Right kidney (tissue), 9 donors: ENCODE measurements at places on chromosomes 2 and 18.

DNA sequence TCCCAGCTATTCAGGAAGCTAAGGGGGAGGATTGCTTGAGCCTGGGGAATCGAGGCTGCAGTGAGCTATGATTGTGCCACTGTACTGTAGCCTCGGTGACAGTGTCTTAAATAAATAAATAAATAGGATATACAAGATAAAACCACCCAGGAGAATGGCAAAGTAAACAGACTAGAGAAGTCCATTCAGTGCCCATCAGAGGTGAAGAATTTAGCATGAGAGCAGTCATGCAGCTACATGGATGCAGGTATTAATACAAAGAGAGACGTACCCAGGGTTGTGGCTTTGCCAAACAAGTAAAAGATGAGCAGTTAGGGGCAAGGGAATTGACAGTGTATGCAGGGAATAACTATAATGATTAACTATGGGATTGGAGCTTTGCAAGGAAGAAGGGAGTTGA is 8.1 kb downstream of the STPG4 start:
- DNase-seq, result no peak

GRCh38 chr18:76099931-76100457 is 395.0 kb downstream of the ZNF516 start:
- no peak for DNase-seq

GRCh38 chr2:25479761-25480160 is 138.0 kb upstream of the DNMT3A start:
- DNase-seq, result no peak

DNA sequence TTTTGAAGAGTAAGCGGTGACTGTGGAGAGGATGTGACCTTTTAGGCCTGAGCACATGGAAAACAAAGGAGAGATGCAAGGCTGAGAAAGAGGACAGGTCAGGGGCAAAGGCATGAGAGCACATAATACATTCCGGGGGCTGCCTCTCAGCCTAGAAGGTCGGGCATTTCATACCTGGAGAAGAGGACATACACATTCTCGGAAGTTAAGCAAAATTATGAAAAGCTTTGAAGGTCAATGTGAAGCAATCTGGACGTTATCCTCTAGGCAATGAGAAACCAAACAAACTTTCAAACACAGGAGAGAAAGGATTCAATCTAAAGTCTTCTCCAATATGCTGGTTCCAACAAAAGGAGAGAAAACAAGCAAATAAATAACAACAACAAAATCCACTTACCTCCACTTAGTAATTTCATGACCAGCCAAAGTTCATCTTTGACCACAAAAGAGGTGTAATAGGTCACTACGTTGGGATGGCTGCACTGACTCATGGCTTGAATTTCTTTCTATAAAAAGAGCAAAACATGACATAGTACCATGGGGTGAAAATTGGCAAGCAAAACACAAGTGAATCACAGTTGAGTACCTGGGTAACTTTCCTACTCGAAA is 80.4 kb downstream of the STK39 start:
- no peak for DNase-seq

DNA sequence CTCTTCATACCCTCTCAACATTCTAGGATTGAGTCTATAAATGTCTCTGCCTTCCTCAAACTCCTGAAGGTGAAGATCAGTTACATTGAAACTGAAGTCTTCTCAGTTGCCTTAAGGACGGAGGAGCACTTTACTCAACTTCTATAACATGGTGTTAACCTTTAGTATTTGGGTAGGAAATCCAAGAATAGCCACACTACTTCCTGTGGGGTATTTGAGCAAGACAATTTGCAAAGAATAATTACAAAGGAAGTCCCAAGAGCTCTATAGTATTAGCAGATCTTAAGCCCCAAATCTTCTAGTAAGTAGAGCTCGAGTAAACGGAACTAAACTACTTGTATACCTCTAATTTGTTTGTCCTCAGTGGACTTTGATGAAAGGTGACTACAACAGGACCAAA is 80.9 kb downstream of the SP100 start:
- no peak for DNase-seq
